ENCODE measurements at places on chromosomes 5 and 9.
A peak's percentile ranks its signal among the peaks of the same experiment; 100 is the strongest.

DNA sequence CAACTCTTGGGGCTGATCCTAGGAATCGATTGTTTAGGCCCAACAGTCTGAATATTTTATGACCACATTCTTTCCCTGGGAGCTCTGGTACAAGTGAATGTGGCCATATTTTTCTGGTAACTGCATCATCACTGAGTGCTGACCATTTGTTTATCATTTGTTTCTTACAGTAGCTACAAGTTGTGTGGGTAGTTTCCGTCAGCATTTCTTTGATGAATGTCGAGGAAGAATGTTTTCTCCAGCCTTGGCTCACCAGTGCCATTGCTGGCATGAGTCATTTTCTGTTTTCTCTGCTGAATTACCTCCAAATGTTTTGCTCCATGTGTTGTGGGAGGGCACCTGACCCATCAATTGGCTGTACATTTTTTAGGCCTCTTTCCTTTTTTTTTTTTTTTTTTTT lies 14.1 kb upstream of the CARD19 start:
- DNase-seq = peak; percentile 35

GRCh38 chr5:96316017-96316416 lies 117.0 kb downstream of the PCSK1 start:
- no peak for DNase-seq

DNA sequence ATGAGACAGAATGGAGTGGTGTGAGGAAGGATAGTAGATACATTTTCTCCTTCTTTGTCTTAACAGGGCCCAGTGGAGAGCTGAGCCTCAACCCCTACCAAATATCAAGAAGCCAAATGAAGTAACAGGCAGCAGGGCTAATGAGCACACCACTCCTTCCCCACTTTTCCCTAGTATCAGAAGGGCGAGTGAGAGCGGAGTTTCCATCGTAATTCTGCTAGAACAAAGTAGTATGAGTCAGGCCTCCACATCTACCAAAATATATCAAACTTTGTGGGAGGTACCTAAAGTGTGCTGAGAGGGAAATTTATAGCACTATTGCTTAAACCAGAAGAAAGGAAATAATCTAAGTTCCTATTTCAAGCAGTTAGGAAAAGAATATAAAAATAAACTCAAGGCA lies 769.0 kb upstream of the RGMB start:
- DNase-seq = no peak

DNA sequence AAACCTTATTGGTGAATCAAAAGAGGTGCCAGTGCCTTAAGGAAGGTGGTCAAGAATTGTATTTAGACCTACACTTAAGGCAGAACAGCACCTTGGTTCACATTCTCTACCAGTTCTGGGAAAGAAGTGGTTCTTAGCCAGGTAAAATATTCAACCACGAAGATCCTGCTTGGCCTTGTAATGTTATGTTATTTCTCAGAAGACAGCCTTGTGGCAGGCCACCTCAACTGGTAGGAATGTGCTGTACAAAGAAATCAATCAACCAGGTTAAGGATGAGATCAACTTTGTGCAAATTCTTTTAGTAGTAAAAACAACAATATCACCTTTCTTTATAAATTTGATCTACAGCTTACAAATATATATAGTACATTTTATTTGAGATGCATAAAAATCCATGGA lies 246.8 kb downstream of the ARRDC3 start:
- no peak for DNase-seq

Data from stromal cell of bone marrow (primary cell).